Cortex of kidney (tissue), 1 donor: ENCODE measurements at places on chromosomes 4 and X.

DNA sequence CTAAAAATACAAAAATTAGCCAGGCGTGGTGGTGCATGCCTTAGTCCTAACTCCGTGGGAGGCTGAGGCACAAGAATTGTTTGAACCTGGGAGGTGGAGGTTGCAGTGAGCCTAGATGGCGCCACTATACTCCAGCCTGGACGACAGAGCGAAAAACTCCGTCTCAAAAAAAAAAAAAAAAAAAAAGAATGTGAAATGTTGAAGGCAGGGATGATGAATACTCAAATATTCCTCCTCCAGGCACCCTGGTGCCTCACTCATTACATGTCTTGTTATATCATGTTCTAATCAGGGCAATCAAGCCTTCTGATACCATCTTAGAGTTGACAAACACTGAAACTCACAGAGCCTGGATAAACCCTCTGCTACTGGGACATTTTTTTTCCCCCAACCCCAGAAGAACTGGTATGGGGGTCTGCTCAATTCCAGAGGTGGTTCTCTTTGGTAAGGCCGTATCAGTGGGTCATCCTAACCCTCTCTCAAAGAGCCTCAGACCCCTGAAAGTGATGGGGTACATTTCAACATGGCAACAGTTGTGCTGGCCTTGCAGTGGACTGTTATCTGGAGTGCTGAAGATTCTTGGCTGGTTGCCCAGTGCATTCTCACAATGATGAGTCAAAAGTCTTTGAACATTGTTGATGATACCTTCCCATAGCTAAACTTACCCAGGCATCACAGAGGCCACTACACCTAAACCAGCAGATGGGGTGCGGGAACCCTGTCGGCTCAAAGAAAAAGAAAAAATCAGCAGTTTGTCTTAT, 2.4 kb upstream of the SH3KBP1 start:
- no peak for DNase-seq

- DNase-seq = no peak
Measured at GRCh38 chr4:19739101-19739651, 512.5 kb upstream of the SLIT2 start.

GRCh38 chr4:168864821-168865541, 145.1 kb downstream of the CBR4 start:
- DNase-seq = no peak

- DNase-seq = no peak
Measured at GRCh38 chr4:72118017-72118416, 86.2 kb downstream of the NPFFR2 start.

GRCh38 chrX:105653891-105654290, 168.4 kb upstream of the NRK start:
- DNase-seq = no peak

- no peak for DNase-seq
Measured at GRCh38 chrX:115521741-115522140, 39.2 kb upstream of the PLS3 start.

- DNase-seq = no peak
Measured at GRCh38 chr4:107072836-107073736, 37.0 kb upstream of the DKK2 start.

DNA sequence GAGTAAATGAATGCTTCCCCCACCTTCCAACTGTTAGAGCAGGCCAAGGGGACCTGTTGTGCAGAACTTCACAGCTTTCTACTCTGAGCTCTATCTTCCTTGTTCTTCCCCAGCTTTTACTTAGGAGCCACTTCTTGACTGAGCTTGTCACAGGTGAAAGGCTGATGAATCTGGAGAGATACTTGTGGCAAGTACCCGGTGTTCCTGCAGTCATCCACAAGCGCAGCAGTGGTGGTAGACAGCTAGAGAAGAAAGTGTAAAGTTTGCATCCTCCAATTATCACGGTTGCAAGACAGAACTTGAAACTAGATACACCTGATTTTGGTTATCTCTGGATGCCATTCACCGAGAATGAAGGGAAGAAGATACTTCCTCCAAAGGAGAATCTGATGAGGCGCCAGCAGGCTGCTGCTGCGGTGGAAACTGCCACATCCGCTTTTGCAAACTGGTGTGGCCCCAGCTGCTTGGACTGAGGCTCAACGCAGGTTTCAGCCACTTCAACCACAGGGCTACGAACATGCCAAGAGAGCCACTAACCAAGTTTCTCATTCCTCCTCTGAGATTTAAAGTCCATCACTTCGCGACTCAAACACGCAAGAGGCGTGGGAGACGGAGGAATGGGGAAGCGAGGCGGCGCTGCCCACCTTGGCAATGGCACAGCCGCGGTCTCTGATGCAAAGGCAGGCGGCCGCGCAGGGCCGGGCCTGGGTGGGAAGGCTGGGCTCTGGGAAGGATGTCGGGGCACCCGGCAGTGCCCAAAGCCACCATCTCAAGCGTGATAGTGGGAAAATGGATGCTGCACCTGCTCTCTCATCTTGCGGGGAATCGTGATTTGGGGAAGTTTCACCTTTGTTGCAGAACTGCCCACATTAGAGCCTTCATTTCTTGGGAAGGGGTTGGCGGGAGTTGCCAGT, 1.3 kb upstream of the FHIP1A start:
- DNase-seq = no peak

GRCh38 chr4:158863296-158863695, 94.5 kb downstream of the FNIP2 start:
- DNase-seq = no peak

DNA sequence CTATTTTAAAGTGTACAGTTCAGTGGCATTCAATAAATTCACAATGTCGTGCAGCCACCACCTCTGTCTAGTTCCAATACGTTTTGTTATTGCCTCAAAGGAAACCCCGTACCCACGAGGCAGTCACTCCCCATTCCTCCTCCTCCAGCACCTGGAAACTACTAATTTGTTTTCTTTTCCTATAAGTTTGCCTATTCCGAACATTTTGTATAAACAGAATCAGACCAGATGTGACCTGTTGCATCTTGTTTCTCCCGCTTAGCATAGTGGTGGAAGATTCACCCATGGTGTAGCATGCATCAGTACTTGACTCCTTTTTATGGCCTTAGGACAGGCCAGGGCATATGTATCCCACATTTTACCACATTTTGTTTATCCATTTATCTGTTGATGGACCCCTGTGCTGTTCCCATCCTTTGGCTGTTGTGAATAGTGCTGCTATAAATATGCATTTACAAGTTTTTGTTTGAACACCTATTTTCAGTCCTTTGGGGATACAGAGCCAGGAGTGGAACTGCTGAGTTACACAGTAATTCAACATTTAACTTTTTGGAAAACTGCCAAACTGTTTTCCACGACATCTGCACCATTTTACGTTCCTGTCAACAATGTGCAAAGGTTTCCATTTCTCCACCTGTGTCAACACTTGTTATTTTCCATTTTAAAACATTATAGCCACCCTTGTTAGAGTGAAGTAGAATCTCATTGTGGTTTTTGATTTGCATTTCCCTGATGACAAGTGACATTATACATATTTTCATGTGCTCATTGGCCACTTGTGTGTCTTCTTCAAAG, 57.8 kb upstream of the STX18 start:
- DNase-seq = no peak

DNA sequence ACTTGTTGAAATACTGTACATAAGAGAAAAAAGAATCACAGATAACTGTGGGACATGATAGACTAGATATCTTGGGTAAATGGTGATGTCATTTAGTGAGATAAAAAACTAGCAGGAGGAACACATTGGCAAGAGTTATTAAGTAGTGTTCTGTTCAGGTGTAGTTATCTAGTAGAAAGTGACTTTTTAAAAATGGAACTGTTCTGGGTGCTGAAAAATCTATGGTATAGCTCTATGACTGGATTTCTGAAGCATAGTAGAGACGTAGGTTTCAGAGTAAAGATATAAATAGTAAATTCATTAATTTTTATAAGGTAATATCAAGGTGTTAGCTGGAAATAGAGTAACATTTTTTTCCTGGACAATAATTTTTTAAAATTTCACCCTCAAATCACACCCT, 225.1 kb upstream of the UGT8 start:
- DNase-seq = no peak

DNA sequence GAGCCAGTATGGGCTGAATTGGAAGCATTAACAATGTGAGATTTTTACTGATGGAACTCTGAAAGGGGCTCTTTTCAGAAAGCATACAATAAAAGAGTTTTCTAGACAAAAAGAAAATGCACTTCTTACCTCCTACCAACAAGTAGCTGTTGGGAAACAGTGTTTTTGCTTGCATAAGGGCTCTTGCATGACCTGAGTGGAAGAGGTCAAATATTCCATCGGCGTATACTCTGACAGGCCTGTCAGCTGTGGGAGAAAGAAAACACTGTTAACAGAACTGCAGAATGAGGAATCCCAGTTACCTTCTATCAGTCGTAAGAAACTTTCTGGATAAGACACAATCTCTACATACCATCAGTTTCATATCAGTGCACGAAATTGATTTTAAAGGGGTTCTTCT, 39.5 kb downstream of the PCYT1B start:
- DNase-seq = no peak

- no peak for DNase-seq
Measured at GRCh38 chrX:69365349-69365748, 138.8 kb upstream of the NALF2 start.

- DNase-seq = no peak
Measured at GRCh38 chrX:37332987-37333658, 16.0 kb upstream of the PRRG1 start.

GRCh38 chrX:102902355-102902754, 34.7 kb upstream of the RAB40AL start:
- no peak for DNase-seq

DNA sequence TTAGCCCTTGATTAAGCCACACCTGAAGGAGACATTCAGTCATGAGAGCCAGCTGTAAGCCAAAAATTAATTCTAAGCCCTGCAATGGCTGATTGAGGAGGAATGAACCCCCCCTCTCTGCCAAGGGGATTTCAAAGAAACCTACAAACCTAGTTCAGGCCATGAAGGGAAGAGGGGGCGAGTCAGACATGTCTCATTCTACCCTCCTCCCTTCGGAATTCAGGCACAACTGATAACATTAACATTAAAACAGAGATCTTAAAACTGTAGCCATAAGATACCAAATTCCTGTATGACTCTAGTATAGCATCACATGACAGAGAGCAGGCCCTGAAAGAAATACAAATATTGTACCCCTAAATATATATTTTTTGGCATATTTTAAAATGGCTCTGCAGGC, 40.4 kb upstream of the AFAP1 start:
- DNase-seq = no peak

DNA sequence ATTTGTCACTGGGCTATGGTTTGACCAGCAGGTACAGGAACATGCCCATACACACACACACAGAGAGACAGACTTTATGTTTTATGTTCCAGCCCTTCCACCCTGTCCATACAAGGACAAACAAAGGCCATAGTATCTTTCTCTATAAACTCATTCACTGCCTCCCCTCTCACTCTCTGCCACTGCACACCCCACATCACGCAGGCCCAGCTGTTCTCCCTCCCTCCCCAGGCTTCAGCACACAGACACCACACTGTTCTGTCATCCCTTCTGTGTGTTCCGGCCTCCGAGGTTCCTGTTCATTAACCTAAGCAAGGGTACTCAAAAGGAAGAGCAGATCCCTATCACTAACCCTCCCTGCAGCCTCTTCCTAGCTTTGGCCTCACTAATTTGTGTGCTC, 17.8 kb downstream of the LAS1L start:
- no peak for DNase-seq

DNA sequence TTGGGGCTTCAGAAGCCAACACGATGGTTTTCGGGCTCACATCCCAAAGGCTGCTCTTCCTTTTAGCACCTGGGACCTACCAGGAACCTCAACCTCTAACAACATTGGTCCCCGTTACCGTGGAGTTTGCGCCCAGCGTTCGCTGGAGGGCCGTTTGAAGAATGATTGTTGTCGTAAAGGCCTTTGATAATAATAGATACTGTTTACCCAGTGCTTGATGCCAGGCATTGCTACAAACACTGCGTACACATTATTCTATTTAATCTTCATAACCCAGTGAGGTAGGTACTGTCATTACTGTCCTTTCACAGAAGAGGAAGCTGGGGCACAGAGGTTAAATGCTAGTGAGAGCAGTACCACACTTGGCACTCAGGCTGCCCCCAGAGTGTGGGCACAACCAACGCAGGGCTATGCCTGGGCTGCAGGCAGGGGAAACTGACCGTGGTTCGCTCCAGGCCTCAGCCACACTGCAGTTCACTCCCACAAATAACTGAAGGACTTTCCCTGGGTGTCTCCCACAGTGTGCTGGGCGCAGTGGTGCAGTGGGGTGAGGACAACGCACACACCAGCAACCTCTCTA, 1.0 kb upstream of the ACSL1 start:
- DNase-seq = no peak

- DNase-seq = no peak
Measured at GRCh38 chr4:15901998-15902397, 36.5 kb downstream of the FGFBP1 start.

DNA sequence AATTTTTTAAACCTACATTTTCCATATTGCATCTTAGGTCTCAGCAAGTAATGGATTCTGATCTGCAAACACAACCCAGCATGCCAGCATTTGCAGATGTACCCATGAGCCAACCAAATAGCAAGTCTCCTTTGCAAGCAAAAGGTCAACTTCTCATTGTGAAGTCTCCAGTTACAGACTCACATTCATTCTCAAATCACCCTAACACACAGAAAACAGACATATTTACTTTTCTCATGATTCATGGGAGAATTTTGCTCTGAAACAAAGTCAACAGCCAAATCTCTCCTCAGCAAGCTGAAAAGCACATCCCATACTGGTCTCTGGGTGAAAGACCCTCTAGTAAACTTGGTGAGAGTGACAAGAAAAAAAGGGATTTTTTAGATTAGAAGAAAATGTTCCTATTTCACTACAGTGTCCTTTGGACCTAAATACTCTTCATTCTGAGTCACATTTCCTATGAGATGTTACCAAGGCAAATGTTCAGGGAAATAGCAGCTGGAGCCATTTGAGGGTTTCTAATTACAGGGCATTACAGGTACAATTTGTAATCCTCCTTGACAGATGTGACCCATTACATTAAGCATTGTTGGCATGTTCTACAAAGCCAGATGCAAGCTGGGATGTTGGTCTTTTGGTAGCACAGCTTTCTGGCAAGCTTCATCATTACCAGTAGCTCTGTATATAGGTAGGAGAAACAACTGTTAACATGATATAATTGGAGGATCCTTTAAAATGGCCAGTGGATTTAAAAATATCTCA, 383.3 kb downstream of the SMARCA1 start:
- DNase-seq = no peak

- DNase-seq = no peak
Measured at GRCh38 chr4:85495621-85496020, 20.7 kb downstream of the ARHGAP24 start.

DNA sequence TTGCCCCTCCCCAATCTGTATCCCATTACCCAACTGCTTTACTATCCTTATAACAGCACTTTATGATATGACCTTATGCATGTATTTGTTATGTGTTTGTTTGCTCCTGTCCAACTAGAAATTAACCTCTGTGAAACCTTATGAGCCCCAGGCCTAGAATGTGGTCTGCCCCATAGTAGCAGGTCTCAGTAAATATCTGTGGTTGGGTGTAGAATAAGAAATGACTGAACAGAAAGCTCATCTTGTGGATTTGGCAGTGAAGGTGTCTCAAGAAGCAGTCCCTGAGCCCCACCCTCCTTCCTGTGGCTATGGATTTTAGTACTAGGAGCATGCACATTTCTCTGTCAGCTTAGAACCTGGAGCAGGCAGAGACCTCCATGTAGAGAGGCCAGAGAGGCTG, 229.0 kb upstream of the LCORL start:
- no peak for DNase-seq
